Right atrium auricular region (tissue), 2 donors: ENCODE measurements at places on chromosomes 4 and X.

DNA sequence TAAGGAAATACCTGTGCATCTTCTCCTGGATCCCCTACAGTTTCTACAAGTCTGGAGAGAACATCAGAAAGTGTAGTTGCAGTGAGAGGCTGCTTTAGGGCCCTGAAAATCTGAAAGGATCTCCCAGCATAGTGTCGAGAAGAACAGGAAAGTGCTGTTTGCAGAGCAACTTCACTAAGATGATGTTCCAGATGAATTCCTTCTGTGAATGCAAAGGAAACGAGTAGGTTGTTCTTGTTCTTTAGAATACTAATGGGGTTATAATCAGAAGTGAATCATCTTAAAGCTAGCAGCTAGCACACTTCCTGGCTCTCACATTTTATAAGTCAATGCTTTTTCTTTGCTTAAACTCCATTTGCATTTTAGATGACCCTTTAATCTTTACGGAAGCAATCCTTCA, 53.7 kb downstream of the ZAR1 start:
- no peak for DNase-seq

- DNase-seq, result no peak
Observed at GRCh38 chr4:159983082-159983481, 880.2 kb downstream of the RAPGEF2 start.

- DNase-seq, result no peak
Observed at GRCh38 chrX:13283950-13284546, 35.8 kb downstream of the ATXN3L start.

- no peak for DNase-seq
Observed at GRCh38 chrX:153569475-153569874, 29.5 kb downstream of the CCNQ start.

- no peak for DNase-seq
Observed at GRCh38 chr4:78565971-78566372, 14.4 kb downstream of the ANXA3 start.

DNA sequence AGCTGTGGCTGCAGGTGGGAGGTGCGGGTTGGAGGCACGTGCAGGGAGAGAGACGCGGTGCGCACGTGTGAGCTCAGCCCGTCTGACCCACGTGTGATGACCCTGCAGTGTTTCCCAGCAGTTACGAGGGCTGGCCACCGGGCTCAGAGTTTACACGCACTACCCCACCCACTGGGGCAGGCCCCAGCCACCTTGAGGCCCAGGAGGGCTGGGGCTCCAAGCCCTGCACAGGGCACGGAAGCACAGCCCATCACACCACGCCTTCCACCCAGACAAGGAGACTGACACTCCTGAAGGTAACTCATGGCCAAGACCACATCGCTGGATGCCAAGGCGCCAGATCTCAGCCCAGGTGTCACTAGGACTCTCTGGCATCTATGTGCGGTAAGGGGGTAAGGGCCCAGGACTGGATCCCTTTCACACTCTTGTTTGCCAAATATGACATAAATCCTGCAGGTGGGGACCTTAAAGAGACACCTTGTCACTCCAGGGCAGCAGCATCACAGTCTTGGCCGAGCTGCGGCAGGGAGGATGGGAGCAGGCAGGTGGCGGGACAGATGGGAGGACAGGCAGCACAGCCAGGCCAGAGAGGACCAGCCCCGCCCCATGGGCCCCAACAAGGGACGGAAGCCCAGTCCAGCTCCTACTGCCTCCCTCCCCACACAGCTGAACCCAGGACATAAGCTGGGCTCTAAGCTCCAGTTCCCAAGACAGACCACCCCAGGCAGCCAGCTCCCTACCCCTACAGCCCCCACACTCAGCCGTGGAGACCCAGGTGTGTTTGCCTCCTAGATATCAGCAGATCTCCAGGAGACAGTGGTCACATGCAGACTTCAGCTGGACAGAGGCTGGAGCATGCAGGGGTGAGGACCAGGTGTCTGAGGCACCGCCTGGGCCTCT, 56.8 kb downstream of the ZFYVE28 start:
- DNase-seq, result no peak

GRCh38 chr4:95850161-95850560, 10.3 kb downstream of the PDHA2 start:
- DNase-seq, result no peak

GRCh38 chr4:185201977-185202962, 1.5 kb downstream of the CFAP97 start:
- no peak for DNase-seq

DNA sequence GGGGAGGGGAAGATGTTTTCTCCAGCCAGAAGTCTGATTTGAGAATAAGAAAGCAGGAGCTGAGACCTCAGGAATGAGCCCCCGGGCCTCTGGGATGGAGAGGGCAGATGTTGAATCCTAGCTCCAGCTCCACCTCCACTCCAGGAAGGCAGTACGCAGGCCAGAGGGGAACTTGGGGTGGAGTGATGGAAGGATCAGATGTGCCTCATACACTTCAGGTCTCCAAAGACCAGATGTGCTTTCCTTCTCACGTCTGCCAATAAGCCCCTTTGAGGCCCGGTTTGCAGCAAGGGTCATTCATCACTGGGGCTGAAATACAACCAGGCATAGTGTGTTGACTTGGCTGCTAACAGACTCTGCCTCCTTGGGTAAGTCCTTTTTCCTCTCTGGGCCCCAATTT, 28.1 kb downstream of the STARD8 start:
- no peak for DNase-seq

DNA sequence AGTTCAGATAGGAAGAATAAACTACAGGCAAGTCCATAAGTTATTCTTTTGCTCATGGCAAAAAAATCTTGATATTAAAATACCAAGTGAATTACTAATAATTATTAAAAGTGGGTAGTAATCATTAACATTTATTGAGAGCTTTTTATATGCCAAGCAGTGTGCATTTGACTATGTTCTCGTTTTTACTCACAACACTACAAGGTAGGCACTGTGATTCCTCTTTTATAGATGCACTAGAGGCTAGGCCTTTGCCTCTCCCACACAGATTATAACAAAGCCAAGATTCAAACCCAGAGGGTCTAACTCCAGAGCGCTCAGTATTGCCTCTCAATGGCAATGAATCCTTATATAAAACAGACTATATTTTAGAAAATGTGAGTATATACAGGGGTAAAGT, 254.2 kb downstream of the NAF1 start:
- DNase-seq, result no peak

GRCh38 chr4:26088433-26088928, 174.5 kb downstream of the SMIM20 start:
- DNase-seq, result no peak

DNA sequence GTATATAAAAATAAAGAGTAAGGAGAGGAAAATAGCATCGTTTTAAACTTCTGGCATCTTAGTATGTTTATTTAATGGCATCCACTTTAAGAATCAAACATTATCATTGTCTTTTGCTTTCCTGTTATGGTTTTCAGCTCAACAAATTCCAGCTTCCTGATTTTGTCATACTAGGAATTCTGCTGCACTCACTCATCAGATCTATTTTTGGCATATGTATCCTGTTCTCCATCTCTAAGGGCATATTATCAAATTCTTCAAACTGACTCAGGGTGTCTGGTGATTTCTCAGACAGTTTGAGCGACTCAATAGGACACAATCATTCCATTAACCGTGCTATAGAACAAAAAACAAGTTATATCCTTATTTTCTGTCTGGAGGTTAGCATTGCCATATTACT, 248.5 kb upstream of the DIAPH2 start:
- no peak for DNase-seq

GRCh38 chr4:105950701-105951100, 55.4 kb downstream of the NPNT start:
- no peak for DNase-seq

DNA sequence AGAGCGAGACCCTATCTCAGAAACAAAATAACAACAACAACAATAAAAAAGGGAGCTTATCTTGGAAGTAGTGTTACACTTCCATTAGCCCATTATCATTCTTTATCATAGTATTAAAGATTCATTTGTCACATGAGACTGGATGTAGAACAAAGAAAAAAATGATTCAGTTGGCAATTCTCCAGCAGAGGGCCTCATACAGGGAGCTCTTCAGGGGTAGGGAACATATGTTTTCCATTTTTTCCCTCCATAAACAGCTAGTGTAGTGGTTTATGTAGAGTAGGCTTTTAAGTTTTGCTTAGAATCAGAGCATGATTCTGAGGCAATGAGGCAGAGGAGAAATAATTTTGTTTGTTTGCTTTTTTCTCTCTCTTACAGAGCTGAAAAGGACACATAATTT, 5.8 kb downstream of the CPE start:
- no peak for DNase-seq

DNA sequence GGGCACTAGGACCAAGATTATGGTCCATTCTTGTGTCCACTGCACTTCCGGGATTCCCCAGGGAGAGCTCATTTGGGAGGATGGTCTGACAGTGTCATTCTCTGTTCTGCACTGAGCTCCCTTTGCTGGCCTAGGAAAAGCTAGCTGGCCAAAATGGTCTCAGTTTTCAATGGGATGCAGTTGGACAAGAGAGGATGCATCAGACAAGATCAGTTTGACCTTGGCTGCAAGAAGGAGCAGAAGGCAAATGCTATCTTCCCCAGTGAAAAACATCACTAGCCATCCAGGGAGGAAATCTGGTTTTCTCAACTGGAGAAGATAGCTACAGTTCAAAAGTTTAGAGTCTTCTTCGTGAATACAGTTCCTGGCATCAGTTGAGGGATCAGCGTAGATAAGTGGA, 221.1 kb downstream of the PTTG2 start:
- no peak for DNase-seq

GRCh38 chrX:53939127-53939526, 105.1 kb downstream of the PHF8 start:
- no peak for DNase-seq

DNA sequence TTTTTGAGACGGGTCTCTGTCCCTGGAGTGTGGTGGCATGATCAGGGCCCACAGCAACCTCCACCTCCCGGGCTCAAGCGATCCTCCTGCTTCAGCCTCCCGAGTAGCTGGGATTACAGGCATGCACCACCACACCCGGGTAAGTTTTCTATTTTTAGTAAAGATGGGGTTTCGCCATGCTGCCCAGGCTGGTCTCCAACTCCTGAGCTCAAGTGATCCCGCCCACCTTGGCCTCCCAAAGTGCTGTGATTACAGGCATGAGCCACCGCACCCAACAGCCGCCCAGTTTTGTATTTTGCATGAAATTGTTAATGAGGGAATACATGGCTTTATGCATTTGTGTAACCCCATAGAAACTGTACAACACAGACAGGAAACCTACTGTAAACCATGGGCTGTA, 2.8 kb upstream of the ARHGAP4 start:
- DNase-seq, result no peak

DNA sequence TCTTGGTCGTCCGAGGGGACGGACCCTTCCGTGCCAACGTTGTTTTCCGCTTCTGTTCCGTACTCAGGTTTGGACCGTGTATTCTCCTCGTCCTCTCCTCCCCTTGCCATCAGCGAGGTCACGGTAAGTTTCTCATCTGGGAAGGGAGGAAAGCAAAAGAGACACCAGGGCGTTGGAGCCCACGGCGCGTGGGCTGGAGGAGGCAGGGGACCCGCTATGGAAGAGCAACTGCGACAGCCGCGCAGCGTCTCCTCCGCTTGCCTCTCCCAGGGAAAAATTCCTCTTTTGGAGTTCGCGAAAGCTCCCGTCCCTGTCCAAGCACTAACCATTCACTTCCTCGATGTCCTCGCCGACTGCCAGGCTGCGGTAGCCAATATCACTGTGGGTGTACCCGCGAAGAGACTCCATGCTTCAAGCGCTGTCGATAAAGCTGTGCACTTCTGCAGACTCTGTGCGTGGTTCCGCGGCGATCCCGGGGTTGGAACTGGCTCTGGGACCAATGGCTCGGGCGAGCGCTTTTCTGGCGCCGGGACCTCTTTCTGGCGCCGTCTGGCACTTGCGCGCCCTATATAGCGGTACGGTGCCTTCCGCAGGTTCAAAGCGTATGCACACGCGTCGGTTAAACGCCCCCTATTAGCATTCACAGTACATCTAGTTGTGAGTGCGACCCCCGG, at the start of gene ESX1:
Gene ESX1 (minus strand): TSS at position 492 of the 674 bp plus-strand sequence. CDS start 84 bp downstream, at position 408.
- DNase-seq, result no peak

GRCh38 chr4:70628444-70628843, at the start of gene ENAM:
TSS of gene ENAM (plus strand) at chr4:70628744. CDS start at chr4:70629501, 757 bp downstream.
- DNase-seq, result no peak

DNA sequence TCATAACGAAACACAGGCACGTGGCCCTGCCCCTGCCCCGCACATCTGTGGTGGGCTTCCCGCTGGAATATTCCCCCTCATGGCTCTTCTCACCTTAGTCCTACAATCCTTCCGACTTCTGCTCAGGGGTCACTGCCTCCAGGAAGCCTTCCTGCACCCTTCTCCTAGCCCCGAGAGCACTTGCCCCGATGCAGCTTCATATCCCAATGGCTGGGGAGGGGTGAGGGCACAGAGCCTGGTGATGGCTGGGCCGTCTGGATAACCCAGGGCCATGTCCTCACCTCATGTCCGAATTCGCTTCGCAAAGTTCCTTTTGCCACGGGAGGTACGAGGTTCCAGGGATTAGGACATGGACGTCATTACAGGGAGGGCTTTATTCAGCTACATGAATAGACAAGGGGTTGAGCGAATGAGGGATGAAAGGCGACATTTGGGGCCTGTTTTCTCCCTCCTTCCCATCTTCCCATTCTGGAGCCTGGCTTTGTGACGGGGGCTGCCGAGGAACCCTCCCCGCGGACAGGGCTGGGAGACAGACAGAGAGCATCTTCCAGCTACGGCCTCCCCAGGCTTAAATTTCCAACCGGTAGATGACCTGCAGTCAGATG, 35.5 kb upstream of the HMX1 start:
- DNase-seq, result no peak

- no peak for DNase-seq
Observed at GRCh38 chr4:184364100-184364921, 110.0 kb downstream of the IRF2 start.

DNA sequence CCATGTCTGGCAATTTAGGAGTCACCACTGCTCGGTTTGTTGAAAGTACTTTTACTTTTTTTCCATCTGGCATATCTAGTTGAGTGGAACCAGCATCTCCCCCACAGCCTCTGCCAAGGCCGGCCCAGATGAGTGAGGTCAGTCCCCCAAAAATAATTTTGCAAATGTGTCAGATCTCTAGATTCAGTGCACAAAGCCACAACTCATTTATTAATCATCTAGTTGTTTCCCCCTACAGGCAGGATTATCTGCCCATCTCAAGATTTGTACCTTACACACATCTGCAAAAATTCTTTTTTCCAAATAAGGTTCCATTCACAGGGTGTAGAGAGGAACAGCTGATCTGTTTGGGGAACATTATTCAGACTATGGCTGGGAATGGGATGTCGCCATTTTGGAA, 174.0 kb upstream of the MXRA5 start:
- no peak for DNase-seq

- no peak for DNase-seq
Observed at GRCh38 chrX:134949271-134949670, 41.5 kb upstream of the SMIM10 start.

DNA sequence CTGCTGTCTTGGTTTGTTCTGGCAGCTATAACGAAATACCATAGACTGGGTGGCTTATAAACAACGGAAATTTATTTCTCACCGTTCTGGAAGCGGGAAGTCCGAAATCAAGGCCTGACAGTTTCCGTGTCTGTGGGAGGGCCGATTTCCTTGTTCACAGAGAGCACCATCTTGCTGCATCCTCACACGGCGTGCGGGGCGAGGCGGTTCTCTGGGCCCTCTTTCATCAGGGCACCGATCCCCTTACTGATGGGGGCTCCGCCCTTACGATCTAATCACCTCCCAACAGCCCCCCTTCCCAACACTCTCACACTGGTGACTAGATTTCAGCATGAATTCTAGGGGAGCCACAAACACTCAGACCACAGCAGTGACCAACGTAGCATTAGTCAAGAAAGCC, 578.3 kb upstream of the FAT1 start:
- DNase-seq, result no peak

- no peak for DNase-seq
Observed at GRCh38 chr4:174211622-174212044, 71.8 kb downstream of the FBXO8 start.

GRCh38 chr4:72313121-72313520, 255.9 kb downstream of the ADAMTS3 start:
- no peak for DNase-seq
